ENCODE measurements at places on chromosomes 1 and 21. TPM values are rescaled to one million over a fixed set of nuclear protein-coding genes. Genes with fewer than 3 reads are reported as not detected.

GRCh38 chr1:214913966-214914365 is 168.6 kb upstream of the KCNK2 start:
- no peak for DNase-seq

The PRKCZ gene
- 34.4 TPM for polyA plus RNA-seq

DNA sequence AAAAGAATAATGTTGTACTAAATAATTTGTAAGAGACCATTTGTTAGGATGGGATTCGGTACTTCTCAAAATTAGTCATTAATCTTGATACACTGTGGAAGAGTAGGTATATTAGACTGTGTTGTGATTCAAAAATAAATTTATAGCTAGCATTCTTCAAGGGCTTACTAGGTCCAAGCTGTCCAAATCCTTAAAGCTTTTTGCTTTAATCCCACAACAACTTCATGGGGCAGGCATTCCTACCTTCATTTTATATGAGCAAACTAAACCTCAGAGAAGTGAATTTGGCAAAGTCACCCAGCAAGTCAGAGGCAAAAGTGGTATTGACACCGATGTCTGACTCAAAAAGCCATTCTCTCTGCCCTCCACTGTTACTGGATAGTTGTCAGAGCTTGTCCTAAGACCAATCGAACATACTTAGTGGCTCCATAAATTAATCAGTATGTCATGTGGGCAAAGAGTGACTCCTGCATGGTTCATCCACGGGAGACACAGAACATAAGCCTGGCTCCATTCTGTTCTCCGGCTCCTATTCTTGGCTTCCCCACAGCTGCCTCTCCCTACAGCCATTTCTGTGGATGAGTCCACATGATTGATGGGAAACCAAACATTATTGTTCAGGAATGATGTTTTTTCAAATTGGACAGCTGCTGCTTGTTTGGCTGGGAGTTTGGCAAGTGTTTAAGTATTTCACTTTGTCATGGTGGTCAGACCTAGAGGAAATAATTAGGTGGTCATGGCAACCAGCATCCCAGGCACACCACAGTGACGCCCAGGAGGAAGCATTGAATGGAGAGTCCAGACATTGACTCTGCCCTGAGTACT is 133.4 kb upstream of the FGGY start:
- DNase-seq: no peak

The LRRC40 gene
- polyA plus RNA-seq: 9.8 TPM

GRCh38 chr1:240098534-240098933 is 6.9 kb downstream of the FMN2 start:
- no peak for DNase-seq

- no peak for DNase-seq
These were observed 9.3 kb downstream of the PABPC4 start for GRCh38 chr1:39567302-39567701.

GRCh38 chr1:227766015-227766634 is 30.9 kb downstream of the SNAP47 start:
- peak; percentile 39 for DNase-seq

The LCE2B gene
- not detected for polyA plus RNA-seq

DNA sequence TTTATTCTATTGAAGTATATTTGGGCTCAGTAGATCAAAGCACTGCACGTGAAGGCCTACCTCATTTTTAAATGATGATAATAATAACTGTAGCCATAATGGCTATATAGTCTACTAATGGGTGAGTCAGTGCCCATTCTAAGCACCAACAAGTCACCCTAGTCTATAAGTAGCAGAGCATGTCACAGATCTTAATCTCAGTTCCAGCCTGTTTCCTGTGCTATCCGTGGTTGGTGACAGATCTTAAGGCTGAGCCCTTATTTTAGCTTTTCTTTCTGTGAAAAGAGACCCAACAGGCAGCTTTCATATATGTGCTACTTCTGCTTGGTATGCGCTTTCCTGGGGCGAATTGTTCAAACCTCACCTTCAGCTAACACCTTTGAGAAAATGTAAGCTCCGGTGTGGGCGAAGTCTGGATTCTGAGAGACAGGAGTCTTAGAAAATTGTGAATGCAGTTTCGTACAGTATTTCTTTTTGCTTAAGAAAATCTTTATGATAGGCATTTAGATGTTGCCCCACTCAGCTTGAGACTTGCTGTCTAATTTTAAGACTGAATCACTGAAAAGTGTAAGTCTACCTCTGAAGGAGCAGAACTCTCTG is 59.6 kb downstream of the FMN2 start:
- no peak for DNase-seq

The PIGR gene
- 0.03 TPM for polyA plus RNA-seq

DNA sequence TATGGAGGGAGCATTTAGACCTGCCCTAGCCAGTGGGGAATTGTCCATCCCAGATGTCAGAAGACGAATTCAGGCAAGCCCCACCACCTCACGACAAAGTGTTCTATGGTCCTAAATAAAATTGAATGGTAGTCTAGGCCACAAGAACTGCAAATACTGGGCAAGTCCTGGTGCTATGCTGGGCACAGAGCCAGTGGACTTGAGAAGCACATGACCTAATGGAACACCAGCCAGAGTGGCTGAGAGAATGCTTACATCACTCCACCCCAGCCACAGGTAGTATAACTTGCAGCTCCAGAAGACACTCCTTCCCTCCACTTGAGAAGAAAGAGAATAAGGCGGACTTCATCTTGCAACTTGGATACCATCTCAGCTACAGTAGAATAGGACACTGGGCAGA is 567.3 kb upstream of the CXADR start:
- no peak for DNase-seq

DNA sequence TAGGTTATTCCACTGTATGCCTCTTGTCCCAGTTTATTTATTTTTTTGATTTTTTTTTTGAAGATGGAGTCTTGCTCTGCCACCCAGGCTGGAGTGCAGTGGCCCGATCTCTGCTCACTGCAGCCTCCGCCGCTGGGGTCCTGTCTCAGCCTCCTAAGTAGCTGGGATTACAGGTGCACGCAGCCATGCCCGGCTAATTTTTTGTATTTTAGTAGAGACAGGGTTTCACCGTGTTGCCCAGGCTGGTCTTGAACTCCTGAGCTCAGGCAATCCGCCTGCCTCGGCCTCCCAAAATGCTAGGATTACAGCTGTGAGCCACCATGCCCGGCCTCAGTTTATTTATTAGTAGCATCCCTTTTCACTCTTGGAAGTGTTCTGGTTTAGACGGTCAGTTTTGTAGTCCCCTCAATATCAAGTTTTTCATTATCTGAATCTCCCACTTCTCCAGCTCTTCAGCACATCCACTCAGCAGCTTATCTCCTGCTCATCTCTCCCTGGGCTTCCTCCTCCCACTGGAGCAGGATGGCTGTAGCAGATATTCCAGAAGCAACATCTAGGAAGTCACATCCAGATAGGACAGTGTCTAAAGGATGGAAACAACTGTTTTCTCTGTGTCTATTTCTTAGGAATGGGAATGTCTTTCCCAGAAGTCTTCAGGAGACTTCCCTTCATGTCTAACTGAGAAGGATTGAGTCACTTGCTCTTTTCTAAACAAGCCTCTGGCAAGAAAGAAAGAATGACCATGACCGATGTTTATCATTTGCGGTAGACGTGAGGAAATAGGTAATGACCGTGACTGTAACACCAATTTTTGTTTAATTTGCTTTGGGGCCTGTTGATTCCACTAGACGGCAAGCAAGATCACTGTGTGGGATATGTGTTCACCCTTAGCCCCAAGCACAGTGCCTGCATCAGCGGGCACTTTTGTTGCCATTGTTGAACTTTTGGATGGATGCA is 14.4 kb downstream of the CCDC190 start:
- DNase-seq: no peak

- DNase-seq: peak; percentile 41
These were observed 53.2 kb upstream of the RAVER2 start for GRCh38 chr1:64691626-64692025.

The FAM151A gene
- polyA plus RNA-seq: 0.10 TPM

DNA sequence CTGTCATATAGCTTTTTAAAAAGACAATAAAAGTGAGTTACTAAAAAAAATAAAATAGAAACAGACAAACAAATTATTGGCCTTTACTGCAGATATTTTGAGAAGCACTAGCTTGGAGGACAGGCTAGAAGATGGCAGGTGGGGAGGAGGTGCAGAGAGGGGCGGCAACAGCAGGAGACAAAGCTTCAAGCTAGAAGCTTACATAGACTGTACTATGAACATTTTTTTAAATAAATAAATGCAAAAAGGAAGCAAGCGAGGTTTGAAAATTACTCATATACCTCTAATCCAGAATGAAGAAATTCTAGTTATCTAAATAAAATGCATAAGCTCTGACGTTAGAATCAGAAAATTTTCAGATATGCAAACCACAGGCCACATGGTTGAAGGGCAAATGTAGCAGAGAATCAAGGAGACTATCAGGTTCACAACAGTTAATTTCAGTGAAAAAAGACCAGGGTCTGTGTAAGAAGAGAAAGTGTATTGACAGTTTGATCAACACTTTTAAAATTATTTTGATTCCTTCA is 54.9 kb downstream of the NRIP1 start:
- no peak for DNase-seq

DNA sequence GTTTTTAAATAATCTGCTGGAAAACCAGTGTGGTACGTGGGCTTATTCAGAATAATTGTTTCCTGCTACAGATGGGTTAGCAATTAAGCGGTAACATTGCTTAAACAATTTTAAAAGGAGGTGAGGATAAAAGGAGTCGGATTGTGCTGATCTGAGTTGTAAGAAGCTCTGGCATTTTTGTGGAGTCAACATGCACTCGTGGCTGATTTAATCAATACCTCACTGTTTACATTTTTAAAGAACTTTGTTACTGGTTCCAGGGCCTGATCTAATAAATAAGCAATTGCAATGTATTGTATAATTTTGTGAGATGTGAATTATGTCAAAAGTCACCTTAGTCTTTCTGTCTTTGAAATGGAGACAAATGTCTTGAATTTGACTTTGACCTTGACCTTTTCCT is 474.0 kb downstream of the SETD4 start:
- DNase-seq: no peak

DNA sequence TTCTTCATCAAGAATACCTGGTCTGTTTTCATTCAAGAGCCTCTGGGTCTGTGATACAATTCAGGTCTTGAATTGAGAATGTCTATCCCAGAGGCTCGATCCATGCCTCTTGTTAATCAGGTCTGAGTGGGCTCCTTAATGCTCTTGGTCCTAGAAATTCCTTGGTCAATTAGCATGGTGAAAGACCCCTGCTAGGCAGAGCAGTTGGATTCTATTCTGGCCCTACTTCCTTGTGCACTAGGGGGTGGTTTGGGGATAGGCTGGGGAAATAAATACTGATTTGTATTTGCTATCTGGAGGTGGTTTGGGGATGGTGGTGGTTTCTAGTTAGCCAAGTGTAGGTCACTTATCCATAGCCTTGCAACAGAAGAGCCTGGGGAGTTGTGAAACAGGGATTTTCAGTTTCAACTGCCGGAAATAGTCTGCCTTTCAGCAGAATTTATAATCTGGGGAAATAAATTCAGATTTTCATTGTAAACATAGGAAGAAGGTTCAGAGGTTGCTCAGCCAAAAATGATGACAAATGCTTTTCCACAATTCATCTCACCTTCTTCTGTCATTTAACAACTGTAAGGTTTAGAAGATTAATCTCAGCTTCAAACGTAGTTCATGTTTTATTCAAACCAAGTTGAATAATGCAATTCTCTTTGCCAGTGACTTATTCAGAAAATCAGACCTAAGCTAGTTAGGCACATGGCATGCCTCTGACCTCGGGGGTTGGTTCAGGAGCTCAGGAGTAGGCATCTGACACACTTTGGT is 22.2 kb upstream of the SCAF4 start:
- DNase-seq: no peak

GRCh38 chr1:46181343-46182260 is 5.3 kb upstream of the P3R3URF start:
- peak; percentile 76 for DNase-seq

- DNase-seq: no peak
These were observed 165.3 kb downstream of the TNFSF18 start for GRCh38 chr1:172885411-172885810.

DNA sequence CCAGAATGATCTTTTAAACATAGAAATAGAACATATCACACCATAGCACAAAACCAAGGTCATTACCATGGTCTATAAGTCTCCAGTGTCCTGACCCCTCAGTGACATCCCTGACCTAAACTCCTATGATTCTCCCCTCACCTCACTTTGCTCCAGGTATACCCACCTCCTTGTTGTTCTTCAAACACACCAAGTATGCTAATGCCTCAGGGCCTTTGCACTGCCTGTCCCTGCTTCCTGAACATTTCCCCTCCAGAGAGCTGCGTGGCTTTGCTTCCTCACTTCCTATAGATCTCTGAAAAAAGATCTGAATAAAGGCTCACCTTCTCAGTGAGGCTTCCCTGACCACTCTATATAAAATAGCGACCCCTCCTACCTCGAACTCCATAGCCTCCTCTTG is 1.1 kb downstream of the GOLT1A start:
- DNase-seq: no peak

The PEAR1 gene
- polyA plus RNA-seq: 0.17 TPM

The INSRR gene
- not detected for polyA plus RNA-seq

The CHIA gene
- not detected for polyA plus RNA-seq

The SMIM12 gene
- polyA plus RNA-seq: 74.9 TPM

The EFNA4 gene
- 8.4 TPM for polyA plus RNA-seq

DNA sequence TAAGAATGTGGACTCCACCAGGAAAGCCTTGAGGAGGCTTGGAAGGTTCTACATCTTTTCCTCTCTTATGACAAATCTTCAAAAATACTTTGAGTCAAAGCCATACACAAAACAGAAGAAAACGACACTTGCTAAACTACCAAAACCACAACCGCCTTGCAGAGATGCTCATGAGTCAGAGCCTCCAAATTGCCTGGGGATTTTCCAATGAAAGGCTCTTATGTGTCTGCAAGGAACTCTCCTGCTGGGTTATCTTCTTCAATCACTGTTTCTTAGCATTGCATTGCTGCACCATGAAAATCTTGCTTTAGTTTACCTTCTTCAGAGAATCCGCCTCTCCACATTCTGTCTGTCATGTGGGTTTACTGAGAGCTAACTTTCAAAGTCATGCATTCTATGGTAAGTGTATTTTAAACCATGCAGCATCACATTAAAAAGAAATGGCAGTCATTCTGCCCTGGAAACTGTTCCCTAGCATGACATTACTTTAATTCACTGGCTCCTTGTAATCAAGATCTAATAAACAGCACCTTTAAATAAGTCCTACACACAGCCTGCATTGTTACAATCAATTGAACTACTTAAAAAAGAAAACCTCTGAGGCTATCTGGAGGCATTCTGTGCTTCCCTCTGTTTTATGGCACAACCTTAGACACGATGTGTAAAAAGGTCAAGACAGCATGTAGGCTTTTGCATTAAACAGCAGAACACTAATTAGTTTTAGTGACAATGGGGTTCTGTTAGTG is 210.0 kb upstream of the FOXD3 start:
- peak; percentile 92 for DNase-seq

The NCDN gene
- polyA plus RNA-seq: 19.3 TPM

GRCh38 chr1:80915491-80915890 is 885.2 kb upstream of the ADGRL2 start:
- no peak for DNase-seq

GRCh38 chr1:212491454-212491853 is 58.7 kb downstream of the NENF start:
- DNase-seq: no peak

DNA sequence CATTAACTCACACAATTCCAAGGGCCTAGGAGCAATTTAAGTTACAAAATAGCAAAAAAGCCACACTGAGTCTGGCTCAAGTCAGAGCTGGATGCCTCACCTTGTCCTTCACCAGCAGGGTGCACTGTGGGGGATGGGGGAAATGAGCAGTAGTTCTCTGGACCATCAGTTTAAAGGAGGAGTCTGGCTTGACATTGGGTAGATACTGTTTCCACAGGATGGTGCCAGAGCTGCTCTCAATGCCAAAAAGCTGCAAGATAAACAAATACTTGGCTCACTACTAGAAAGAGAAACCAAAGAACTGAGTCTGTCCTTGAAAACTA is 18.8 kb downstream of the EMC1 start:
- no peak for DNase-seq

GRCh38 chr1:9823943-9824701 is at the start of gene CLSTN1:
CLSTN1 (minus strand) TSS chr1:9823965; CDS start chr1:9823733, 232 bp downstream.
- DNase-seq: peak; percentile 76
